ENCODE measurements at places on chromosomes 12 and 14.

- DNase-seq: no peak
Observed at GRCh38 chr12:68785823-68786222, 22.2 kb upstream of the MDM2 start.

DNA sequence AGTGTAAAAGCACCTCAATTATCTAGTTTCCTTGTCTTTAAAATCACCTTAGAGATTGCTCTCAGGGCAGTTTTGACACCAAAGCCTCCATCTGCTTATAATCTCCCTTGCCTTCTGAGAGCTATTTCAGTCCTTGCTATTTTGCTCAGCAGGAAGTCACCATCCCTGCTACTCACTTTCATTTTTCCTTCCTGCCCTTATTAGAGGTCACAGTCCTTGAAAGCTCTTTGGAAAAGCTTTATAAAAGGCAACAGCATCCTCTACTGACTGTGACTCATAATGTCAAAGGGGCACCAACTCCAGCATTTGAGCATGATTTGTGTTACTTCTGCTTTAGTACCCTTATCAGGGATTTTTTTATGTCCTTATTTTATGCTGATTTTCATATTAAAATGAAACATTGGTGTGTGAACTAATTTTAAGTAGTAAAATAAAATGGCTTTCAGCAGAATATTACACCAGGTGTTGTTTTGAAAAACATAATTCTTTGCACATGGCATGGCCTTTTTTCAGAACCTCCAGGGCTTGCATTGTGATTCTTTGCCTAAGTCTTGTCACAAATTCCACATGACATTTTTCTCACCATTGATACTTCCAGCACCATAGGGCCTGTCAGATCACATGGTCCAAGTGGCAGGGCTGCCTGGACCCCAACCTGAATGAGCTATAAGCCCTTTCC is 213.0 kb downstream of the ADAMTS20 start:
- peak; percentile 63 for DNase-seq

GRCh38 chr12:17810399-17810798 is 279.6 kb downstream of the RERGL start:
- DNase-seq: no peak

- DNase-seq: no peak
Observed at GRCh38 chr12:47337581-47337980, 257.8 kb upstream of the AMIGO2 start.

GRCh38 chr14:48125654-48126053 is 450.2 kb upstream of the MDGA2 start:
- peak; percentile 74 for DNase-seq

GRCh38 chr12:132603240-132604150 is 6.9 kb downstream of the LRCOL1 start:
- no peak for DNase-seq

- no peak for DNase-seq
Observed at GRCh38 chr12:10557329-10557728, 51.6 kb downstream of the EIF2S3B start.

DNA sequence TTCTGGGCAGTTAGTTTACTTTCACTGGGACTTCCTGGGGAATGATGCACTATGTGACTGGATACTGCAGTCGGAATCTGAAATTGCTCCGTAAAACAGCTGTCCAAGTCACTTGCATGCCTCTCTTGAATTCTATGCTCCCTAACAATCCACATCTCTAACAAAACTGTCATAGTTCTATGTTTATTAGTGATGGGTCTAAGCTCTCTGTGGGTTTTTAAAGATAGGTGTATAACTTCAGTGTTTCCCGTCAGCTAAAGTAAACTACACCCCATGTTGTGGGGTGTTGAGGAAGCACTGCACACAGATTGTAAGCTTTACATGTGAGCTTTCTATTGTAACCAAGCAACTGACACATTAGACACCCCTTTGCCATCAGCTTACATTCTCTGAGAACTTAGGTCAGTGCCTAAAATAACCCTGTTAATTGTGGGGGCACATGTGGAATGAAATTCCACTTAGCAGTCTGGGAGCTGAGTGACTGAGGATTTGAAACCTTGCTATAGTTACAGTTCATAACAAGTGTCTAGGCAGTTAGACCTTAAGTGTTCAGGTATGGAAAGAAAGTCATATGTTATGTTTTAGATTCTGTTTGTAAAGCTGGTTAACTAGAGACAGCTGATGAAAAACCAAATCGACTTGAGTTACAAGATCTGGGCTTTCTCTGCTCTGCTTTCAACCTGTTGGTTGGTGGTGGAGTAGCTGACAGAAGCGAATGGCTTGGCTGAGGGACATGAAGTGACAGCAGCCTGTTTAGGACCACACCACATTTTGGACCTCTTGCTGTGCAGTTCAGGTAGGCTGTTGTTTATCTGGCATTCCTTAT is 165.7 kb downstream of the AKAP6 start:
- DNase-seq: no peak

DNA sequence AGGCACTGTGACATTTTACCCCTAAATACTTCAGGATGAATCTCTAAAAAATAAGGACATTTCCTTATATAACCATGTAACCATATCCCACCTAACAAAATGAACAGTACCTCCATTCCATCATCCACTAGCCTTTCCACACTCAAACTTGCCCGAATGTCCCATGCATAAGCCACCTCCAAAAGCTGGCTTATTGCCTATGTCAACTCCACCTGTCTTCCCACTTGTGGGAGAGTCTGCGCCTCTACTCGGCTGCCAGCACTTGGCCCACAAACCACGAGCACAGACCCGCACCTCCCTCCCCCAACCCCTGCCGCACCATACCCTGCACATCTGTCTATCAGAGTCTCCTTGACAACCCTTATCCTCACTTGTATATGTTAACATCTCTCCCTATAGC is 165.8 kb downstream of the CALM1 start:
- no peak for DNase-seq

GRCh38 chr12:47804171-47804570 is 15.5 kb downstream of the HDAC7 start:
- no peak for DNase-seq

- DNase-seq: no peak
Observed at GRCh38 chr12:2290091-2290490, 237.3 kb downstream of the CACNA1C start.

GRCh38 chr12:57452937-57453509 is 2.1 kb upstream of the INHBE start:
- peak; percentile 89 for DNase-seq

DNA sequence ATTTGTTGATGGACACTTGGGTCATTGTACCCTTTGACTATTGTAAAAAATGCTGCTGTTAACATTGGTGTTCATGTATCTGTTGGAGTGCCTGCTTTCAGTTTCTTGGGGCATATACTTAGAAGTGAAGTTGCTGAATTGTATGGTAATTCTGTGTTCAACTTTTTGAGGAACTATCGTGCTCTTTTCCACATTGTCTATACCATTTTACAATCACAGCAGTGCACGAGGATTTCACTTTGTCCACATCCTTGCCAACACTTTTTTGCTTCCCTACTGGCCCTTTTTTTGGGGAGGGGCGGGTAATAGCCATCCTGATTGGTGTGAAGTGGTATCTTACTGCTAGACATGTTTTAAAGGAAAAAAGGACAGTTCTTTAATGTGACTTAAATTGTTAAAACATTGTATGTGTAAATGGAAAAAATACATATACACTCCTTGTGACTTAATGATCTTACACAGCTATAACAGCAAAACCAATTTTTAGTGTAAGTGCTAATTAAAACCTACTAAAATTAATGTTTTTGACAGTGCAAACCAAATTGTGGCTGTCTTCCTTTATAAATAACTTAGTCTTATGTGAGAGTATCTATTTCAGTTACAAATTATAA is 52.7 kb downstream of the WNK1 start:
- no peak for DNase-seq

DNA sequence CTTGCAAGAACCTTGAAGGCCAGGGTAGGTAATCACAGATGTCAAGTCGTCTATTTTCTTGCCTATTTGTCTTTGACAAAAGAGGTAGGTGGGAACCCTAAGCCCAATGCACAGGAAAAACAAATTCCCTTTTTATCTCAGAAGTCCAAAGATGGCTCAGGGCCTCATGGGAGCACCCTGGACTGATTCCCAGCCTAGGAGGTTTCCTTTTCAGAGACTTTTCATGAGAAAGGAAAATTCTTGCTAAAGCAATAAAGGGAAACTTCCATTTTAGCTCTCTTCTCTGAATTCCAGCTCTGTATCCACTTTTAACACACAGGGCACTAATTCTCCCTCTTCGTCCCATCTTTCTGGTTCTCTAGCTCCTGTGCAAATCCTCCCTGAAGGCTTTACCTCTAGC is 1.2 kb downstream of the ZNF641 start:
- DNase-seq: no peak

GRCh38 chr12:32989705-32990104 is 93.1 kb upstream of the PKP2 start:
- DNase-seq: no peak

GRCh38 chr12:40015345-40015744 is 90.5 kb downstream of the SLC2A13 start:
- no peak for DNase-seq

GRCh38 chr14:36057452-36058116 is 118.9 kb downstream of the PTCSC3 start:
- no peak for DNase-seq

DNA sequence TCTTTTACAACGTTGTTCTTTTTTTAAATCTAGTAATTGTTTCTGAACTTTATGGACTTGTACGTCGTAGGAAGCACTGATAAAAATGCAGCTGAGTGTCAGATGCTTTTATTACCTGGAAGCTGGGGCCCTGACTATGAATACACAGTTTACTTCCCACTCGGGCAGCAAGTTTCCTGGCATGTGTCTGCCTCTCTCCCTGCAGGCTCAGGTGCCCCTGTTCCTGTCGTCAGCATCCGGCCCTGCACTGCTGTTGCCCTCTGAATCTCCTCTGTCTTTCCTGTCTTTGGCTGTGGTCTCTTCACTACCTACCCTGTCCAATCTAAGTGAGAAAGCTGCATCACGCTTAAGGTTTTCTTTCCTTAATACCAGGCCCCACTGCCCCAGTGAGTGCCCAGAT is 75.8 kb downstream of the PELI2 start:
- DNase-seq: no peak

GRCh38 chr12:116735951-116736599 is 1.8 kb downstream of the SPRING1 start:
- no peak for DNase-seq

- DNase-seq: no peak
Observed at GRCh38 chr14:63478010-63478409, 65.2 kb downstream of the PPP2R5E start.

DNA sequence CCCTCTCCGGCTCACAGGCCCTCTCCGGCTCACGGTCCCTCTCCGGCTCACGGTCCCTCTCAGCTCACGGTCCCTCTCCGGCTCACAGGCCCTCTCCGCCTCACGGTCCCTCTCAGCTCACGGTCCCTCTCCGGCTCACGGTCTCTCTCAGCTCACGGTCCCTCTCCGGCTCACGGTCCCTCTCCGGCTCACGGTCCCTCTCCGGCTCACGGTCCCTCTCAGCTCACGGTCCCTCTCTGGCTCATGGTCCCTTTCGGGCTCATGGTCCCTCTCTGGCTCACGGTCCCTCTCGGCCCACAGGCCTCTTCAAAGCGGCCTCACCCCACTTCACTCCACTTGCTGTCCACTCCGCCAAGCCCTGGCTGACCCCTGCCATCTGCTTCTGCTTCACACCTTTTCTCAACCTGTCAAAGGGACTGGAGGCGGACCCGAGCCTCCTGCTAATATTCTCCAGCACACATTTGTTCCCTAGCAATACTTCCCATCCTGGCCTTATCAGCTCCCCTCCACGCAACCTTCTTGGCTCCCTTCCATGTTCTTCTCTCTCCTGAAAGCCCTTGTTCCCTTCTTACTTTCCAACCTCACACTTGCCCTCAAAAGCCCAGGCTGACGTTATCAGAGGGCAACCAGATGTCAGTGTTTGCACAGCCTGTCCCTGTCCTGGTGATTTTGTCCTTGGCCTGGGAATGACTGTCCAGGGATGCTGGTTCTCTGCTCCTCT is 176.7 kb downstream of the CALM1 start:
- DNase-seq: no peak

GRCh38 chr12:55831447-55831815 is 2.0 kb upstream of the DNAJC14 start:
- no peak for DNase-seq

- no peak for DNase-seq
Observed at GRCh38 chr12:69840727-69841126, 15.7 kb downstream of the MYRFL start.

DNA sequence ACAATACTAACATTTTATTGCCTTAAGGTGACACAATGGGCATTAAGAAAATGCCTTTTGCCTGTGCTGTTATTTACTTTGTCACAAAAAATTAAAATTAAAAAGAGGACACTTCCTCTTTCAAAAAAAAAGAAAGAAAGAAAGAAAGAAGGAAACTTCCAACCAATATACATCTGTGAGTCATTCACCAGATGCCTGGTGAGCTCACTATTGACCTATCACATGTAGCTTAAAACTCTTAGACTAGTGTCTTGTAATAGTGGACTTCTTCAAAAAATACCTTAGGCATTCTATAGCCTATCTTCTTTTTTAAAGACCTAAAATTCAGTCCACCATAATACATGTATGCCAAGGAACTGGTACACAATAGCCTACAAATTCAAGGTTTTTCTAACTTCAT is 4.9 kb upstream of the SOX5 start:
- no peak for DNase-seq

DNA sequence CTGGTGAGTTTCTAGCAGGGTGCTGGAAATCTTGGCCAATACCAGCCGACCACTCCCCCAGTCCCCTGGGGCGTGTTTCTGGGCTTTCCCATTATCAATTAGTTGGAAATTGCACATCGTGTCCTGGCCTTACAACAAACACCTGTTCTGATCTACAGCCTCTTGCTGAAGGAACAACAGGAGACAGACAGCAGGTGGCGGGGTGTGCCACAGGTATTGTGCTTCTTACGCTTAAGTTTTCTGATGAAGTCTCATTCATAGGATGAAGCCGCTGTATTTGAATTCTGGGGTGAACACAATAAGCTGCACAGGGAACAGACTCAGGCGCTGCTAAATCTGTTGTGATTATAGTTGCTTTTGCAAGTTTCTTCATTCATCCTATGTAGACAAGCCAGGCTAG is 703 bp downstream of the HIGD1C start:
- no peak for DNase-seq

GRCh38 chr12:2267703-2268470 is 215.1 kb downstream of the CACNA1C start:
- DNase-seq: peak; percentile 68

DNA sequence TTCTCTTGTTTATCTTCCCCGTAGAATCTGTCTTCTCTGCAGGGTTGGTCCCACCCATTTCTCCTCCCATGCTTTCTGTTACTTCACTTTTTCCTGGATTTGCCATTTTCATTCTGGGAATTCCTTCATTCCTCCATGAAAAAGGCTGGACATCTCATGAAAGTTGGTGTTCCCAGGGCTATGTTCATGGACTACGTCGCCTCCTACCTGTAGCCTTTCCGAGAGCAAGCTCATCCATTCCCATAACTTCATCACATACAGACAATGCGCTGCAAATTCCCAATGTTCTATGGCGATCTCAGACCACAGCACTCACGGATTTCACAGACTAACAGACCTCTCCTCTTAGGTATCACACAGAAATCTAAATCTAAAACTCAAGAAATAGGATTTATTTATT is 217.1 kb downstream of the EXOC5 start:
- DNase-seq: peak; percentile 30

Measured in neural progenitor cell (in vitro differentiated cells).